ENCODE measurements at places on chromosomes 5 and 9. TPM values are rescaled to one million over a fixed set of nuclear protein-coding genes. Genes with fewer than 3 reads are reported as not detected.

The NR4A3 gene
- total RNA-seq, result 0.32 TPM

The NPR2 gene
- total RNA-seq, result 25.7 TPM

The ROR2 gene
- 5.8 TPM for total RNA-seq

The TRIM23 gene
- total RNA-seq, result 44.9 TPM

The SPINK6 gene
- total RNA-seq, result not detected

The PCDHAC2 gene
- total RNA-seq, result under 0.01 TPM

The CATSPER3 gene
- 0.16 TPM for total RNA-seq

The SHOC1 gene
- not detected for total RNA-seq

The FOXI1 gene
- total RNA-seq, result not detected

The PRDM9 gene
- not detected for total RNA-seq

The TTC16 gene
- total RNA-seq, result 0.16 TPM
